BE2C (cell line): ENCODE measurements at places on chromosomes 2 and 18.

DNA sequence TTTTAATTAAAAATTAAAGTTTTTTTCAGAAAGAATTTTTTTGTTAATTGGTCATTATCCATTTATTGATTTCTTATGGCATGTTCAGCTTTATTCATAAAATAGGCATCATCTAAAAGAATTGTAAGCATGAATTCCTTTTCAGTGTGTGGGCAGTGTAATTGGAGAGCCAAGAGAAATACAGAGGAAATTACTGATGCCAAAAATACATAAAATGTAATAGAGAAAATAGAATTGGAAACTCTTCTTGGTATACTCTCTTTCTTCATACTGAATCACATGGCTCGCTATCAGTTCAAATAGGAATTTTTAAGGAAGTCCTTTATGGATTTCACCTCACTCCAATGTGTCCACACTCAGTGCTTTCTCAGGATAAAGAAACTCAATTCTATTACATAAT, 663.6 kb upstream of the NRXN1 start:
- no peak for DNase-seq

DNA sequence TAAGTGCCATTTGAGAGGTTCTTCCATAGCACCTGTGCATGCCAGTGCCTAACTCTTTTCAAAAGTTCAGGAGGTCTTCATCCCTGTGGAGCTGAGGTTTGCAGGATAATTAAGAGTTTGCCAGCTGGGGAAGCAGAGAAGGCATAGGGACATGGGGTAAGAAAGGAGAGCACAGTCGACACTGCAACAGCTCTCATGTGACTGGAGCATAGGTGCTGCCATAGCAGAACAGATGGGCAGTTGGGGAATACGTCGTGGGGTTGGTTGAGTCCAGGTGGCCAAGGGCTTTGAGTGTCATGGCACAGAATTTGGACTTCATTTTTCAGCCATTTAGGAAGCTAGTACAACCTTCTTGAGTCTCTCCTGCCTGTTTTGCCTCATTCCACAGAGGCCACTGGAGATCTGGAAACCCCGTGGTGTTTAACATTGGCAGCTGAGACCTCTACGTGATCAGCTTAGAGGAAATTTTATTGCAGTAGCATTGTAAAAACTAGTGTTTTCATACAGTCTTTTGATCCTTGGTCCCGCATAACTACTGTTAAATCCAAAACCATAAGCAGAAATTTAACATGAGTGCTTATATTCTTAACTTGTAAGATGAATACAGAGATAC, 65.1 kb downstream of the CRIM1 start:
- DNase-seq = no peak

GRCh38 chr2:65845442-65846182, 413.2 kb upstream of the SPRED2 start:
- no peak for DNase-seq

GRCh38 chr2:79619976-79620375, 107.1 kb downstream of the CTNNA2 start:
- no peak for DNase-seq

DNA sequence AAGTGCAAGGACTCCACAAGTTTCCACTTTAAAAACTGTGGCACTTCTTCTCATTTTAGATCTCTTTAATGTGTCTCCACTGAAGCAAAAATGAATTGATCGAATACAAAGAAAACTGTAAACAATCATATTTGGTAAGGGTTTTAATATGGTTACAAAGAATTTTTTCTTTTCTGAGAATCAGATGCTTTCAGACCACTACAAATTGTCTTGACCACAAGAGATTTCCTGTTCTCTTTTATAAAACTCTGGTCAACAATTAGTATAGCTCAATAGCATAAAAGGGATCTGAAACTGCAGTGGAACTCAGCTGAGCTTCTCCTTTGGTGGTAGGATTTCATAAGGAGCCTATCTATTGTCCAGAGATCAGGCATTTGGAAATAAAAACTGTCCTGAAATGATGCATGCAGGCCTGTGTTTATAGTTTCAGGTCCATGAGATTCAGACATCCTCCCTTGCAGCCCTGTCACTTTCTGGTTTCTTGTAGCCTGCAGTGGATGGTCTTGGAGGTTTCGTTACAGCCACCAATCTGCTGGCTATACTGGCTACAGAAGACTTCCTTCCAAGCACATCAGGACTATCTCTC, 120.0 kb downstream of the DOCK10 start:
- no peak for DNase-seq

DNA sequence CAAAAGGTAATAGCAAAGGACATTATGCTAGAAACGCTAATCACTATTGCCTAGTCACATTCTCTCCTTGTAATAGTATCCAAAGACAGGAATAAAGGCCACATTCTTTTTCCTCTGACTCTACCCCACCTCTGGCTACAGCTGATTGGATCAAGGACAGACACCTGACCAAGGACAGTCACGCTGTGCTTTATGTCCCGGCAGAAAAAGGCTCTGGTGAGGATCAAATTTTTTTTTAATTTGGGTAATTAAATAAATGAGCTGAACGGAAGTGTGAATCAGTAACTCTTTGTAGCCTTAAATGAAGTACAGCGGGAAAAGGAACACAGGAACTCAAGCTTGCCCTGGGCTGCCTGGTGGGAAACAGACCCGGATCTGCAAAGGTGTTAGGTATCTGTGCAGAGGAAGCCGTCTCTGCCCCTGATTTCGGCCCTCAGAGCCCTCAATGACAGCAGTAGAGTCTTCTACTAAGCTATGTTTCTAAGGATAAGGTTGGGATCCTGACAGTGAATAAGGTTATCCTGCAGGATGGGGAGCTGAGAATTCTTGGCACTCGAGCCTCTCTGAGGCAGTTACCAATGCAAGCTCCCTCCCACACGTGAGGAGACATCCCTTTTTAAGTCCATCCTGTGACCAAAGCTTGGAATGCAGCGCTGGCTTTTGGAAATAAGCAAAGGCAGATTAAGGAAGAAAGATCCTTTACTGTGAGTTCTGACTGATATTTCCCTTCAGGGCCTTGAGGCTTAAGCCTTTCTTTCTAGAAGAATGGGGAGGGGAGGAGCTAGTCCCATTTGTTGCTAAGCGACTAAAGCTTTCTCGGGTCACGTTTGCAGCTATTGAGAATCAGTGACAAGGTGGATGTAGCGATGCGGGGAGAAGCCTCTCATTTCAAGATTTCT, 37.8 kb upstream of the IKZF2 start:
- peak; percentile 6 for DNase-seq

DNA sequence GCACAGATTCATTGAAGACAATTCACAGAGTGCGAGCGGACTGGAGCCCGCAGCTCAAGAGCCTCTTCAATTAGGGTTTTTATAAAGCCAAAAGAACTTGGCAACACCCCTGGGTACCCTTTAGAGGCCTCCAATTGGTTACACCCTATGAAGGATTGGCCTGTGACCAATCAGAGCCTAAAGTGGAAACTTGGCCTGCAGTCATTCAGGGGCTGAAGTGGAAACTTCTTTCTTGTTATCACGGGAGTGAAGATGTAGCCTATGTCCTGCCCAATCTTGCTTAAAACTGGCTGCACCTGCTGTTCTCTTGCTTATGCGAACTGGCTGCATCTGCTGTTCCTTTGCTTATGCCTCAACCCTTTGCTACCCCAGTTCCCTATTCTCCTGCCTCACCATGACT, 1.8 kb upstream of the HJURP start:
- no peak for DNase-seq

DNA sequence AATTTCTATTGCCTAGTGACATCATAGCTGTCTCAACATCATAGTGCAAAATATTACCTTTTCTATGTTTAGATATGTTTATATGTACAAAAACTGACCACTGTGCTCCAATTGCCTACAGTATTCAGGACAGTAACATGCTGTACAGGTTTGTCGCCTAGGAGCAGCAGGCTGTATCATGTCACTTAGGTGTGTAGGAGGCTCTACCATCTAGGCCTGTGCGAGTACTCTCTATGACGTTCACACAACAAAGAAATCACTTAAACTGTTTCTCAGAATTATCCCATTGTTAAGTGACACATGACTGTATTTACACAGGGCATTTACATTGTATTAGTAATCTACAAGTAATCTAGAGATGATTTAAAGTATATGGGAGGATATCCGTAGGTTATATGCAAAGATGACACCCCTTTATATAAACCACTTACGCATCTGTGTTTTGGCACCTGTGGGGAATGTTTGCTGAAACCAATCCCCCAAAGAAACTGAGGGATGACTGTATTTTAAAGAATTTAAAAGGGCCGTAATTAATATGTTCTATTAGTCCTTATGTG, 24.7 kb downstream of the IL1R2 start:
- no peak for DNase-seq

DNA sequence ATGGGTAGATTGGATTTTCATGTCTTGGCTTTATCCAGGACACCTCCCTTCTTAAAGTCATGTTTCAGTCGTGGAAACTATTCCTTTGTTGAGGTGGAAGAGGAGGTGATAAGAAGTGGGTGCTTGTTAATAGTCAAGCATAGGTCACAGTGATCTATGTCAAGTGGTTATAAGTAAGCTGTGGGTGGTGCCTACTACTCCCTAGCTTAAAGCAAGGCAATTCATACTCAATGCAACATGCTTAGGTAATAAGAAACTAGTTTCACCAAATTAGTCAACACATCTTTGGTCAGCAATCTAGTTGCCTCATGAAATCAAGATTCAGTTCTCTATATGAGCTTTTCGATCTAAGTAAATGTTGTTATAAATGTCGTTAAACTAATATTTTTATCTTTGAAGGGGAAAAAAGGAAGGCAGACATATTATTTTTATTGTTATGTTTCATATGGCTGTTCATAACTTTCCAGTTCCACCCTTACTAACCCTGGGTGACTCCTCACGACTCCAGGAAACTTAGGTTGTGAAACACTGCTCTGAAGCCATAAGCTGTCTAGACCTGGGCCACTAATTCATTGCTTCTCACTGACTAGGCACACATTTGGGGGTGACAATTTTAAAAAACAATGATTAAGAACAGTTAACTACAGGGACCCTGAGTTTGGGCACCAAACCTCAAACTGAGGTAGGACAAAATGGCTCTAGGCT, 5.8 kb upstream of the ABCB11 start:
- no peak for DNase-seq

DNA sequence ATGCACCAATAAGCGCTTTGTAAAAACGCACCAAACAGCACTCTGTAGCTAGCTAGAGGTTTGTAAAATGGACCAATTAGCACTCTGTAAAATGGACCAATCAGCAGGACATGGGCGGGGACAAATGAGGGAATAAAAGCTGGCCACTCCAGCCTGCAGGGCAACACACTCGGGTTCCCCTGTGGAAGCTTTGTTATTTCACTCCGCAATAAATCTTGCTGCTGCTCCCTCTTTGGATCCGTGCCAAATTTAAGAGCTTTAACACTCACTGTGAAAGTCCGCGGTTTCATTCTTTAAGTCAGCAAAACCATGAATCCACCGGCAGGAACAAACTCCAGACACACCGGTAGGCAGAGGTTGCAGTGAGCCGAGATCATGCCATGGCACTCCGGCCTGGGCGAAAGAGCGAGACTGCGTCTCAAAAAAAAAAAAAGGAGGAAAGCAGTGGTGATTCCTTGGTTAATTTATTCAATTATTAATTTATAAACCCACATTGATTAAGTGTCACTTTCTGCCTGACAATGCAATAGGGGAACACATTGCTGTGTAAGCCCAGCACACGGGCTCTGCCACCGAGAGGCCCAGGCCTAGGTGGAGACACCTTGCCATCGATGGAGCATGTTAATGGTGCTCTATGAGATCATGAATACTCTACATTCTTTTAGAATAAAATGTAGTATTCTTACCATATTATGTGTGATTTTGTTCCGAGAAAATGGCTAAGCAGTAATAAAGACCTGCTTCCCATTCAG, 687.6 kb upstream of the HS6ST1 start:
- no peak for DNase-seq

DNA sequence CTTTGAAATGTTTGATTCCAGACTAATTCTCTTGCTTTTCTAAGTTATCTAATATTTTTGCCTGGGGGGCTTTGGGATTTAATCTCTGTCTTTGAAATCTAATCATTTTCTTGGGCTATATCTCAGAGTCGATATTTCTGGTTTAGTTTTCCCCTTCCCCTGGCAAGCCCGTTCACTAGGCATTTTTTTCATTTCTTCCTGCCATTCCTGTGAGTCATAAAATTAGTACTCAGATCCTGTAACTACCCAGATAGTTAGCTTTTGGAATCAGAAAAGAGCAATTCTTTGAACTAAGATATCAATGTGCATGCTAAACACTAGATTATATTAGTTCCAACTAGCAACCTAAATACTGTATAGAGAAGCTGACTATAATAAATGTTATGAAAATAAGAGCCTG, 29.4 kb upstream of the RNF149 start:
- no peak for DNase-seq

GRCh38 chr18:59900222-59901128, 679 bp downstream of the PMAIP1 start:
- peak; percentile 36 for DNase-seq

- no peak for DNase-seq
These were observed 282.0 kb downstream of the RPRM start for GRCh38 chr2:153196378-153197058.

DNA sequence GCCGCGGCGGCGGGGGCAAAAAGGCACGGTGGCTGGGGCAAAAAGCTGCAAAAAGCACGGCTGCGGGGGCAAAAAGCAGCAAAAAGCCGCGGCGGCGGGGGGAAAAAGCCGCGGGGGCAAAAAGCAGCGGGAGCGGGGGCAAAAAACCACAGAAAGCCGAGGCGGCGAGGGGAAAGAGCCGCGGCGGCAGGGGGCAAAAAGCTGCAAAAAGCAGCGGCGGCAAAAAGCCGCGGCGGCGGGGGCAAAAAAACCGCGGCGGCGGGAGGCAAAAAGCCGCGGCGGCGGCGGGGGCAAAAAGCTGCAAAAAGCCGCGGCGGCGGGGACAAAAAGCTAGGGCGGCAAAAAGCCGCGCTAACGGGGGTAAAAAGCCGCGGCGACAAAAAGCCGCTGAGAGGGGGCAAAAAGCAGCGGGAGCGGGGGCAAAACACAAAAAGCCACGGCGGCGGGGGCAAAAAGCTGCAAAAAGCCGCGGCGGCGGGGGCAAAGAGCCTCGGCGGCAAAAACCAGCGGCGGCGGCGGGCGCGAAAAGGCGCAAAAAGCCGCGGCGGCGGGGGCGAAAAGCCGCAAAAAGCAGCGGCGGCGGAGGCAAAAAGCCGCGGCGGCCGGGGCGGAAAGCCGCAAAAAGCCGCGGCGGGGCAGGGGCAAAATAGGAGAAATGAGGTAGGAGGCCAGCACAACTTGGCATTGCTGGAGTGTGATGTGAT, 123.4 kb downstream of the ANKRD30BL start:
- DNase-seq = peak; percentile 2

DNA sequence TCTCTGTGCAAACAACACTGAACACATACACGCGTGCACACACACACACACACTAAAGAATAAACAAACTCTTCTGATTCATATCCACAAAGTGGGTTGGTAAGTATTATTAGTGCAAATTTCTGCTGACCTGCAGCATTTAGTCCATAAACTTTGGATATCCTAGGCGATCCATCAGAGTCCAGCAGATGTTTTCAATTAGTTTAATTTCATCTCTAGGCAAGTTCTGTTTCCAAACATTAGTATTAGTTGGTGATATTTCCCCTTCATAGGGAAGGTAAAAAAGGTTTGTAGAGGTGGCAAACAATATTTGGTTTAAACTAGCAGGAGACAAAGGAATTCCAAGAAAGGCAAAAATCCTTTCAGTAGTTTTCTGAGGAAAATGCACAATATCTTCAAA, 5.7 kb downstream of the DSEL start:
- DNase-seq = no peak

GRCh38 chr18:54351186-54351585, 6.5 kb downstream of the STARD6 start:
- DNase-seq = no peak

GRCh38 chr2:218485986-218486667, 67.2 kb downstream of the VIL1 start:
- DNase-seq = no peak

GRCh38 chr2:18301421-18302139, 258.9 kb downstream of the RDH14 start:
- no peak for DNase-seq

- DNase-seq = no peak
These were observed 20.6 kb downstream of the TRIB2 start for GRCh38 chr2:12737297-12737696.
